ENCODE measurements at places on chromosomes 1 and 21.

DNA sequence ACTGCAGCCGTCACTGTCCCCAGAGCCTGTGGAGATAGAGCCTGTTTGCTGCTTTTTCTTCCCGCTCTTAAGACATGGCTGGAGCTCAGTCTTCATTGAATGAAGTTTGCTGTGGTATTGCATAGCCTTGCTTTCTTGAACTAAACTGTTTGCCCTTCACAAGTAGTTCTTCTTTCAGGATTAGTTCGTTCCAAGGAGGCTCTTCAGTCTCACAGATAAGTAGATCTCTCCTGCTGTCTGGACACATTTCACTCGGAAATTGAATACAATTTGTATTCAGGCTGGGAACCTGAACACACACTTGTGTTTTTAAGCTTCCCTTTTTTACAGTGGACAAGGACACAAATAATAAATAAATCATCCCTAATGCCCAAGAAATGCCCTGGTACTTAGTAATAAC is 34.7 kb downstream of the IFNAR1 start:
- DNase-seq = no peak

GRCh38 chr1:30248774-30249173 is 474.6 kb downstream of the MATN1 start:
- DNase-seq = no peak

DNA sequence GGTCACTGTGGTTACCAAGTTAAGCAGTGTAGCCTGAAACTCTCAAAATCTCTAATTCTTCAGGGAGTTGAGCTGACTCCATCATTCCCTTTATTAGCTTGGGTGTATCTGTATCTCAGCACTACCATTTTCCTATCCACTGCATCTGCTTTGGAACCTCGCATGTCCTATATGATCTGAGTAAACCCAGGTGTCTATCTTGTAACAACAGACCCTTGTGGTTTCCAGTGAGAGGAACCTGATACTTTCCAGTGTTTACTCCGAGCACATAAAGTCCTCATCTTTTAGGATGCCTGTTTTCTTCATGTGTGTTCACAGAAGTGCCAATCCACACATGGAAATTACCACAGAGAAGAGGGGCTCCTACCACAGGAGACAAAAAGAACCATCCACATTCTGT is 650.4 kb downstream of the LMO4 start:
- DNase-seq = no peak

GRCh38 chr1:81443288-81443687 is 357.4 kb upstream of the ADGRL2 start:
- DNase-seq = no peak

Measured in ovary (tissue), 10 donors.